Renal cortex interstitium (tissue), 15 donors: ENCODE measurements at places on chromosomes 6 and 20. TPM values are rescaled to one million over a fixed set of nuclear protein-coding genes. Genes with fewer than 3 reads are reported as not detected.

The DNAH8 gene
- 0.39 TPM for polyA plus RNA-seq

The TREM2 gene
- polyA plus RNA-seq: 0.65 TPM

The CUL7 gene
- 47.5 TPM for polyA plus RNA-seq

The PAK5 gene
- 0.45 TPM for polyA plus RNA-seq

The GHRH gene
- not detected for polyA plus RNA-seq

The TPD52L1 gene
- polyA plus RNA-seq: 91.4 TPM

The NRN1 gene
- 5.0 TPM for polyA plus RNA-seq

The DEFB132 gene
- not detected for polyA plus RNA-seq

The RAD21L1 gene
- not detected for polyA plus RNA-seq

The IRF4 gene
- polyA plus RNA-seq: 0.11 TPM

The ZFP57 gene
- 0.22 TPM for polyA plus RNA-seq

GRCh38 chr20:9256393-9256792, 187.5 kb downstream of the PLCB4 start:
- no peak for DNase-seq

DNA sequence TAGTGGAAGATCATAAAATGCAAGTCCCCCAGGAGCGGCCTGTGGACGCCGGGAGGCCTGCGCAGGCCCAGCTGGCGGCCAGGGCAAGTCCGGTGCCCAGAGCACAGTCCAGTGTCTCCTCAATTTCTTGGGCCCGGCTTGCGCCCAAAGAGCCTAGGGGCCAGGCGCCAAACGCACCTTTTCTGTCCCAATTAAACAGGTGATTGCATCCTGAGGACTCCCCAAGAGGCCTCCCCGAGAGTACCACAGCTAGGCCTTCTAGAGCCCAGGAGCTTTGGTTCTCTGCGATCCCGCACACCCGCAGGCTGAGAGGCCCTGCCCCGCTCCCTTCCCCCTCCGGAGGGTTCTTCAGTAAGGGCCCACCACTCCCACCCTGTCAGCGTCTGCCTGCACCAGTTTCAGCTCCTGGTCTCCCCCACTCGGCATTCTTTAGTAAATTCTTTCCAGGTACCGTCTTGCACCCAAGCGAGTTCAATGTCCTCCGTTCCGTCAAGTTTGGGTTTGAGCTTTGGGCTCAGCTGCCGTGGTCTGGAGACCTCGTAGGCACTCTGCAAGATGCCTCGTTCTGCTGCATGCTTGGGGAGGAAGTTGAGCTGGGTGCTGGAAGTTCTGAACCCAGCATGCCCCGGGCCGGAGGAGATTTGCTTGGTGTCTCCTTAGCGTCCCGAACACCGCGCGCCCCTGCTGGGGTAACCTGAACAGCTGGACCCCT, 3.9 kb upstream of the NKX2-2 start:
- DNase-seq: no peak

DNA sequence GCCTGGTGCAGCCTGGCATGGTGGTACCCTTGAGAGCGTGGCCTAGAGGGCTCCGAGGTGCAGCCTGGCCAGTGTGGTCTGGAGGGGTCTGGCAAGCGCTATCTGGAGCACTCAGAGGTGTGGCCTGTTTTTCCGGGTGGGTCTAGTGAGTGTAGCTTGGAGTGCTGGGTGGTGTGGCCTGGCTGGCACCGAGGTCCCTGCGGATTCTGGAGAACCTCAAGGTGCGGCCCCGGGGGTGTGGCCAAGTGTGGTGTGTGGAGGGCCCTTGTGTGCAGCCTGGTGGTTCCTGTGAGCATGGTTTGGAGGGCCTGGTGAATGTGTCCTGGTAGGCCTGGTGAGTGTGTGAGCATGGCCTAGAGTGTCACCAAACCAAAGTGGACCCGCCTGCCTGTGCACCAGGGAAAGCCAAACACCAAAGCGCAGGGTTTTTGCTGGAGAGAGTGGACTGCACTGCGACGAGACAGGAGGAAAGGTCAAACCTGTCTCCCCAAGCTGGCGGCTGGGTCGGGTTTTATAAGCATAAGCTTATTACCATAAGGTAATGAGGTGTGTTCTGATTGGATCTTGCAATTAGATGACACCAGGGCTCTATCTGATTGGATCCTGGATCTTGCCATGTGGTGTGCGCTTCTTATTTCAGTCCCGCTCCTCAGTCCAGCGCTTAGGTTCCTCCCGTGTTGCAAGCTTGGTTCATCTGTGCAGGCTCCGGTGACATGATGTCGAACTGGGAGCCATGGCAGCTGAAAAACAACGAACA, 35.7 kb downstream of the IGF2R start:
- no peak for DNase-seq

GRCh38 chr20:5146099-5146668, 19.4 kb downstream of the CDS2 start:
- no peak for DNase-seq

GRCh38 chr6:52326540-52327364, 35.2 kb upstream of the PAQR8 start:
- no peak for DNase-seq

GRCh38 chr6:51350308-51350904, 531.7 kb downstream of the TFAP2B start:
- DNase-seq: no peak

GRCh38 chr20:1308067-1308701, 20.8 kb downstream of the SDCBP2 start:
- DNase-seq: no peak

DNA sequence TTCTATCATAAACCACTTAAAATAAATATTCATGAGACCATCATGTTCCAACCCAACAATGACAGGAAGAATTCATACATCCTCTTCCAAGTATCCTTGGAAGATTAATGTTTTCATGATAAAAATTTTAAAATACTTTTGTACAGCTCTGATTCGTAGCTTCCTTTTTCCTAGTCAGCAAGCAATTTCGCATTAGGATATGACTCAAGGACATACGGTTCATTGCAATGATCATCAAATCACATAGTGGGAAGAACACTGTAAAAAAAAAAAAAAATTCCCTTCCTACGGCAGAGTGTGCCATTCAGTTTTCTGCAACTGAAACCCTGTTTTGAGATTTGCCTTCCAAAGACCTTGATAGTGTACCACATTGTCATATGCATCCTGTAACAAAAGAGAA, 35.3 kb upstream of the GFOD1 start:
- no peak for DNase-seq

DNA sequence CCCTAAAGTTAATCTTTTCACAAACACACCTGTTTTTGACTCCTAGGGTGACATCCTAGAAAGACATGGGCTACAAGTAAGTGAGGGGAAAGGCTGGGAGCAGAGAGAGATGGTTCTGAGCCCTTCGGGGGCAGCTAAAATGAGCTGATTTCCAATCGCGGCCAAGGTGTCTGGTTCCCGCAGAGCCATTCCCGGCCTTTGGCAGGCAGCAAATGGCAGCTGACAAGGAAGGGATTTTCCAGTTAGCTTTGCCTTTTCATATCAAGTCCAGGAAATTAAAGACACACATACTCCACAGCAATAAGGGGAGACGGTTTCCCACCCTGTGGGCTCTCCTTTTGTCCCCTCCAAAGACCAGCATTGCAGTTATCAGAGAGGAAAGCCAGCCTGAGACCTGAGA, 228.5 kb downstream of the ZMYND8 start:
- no peak for DNase-seq

DNA sequence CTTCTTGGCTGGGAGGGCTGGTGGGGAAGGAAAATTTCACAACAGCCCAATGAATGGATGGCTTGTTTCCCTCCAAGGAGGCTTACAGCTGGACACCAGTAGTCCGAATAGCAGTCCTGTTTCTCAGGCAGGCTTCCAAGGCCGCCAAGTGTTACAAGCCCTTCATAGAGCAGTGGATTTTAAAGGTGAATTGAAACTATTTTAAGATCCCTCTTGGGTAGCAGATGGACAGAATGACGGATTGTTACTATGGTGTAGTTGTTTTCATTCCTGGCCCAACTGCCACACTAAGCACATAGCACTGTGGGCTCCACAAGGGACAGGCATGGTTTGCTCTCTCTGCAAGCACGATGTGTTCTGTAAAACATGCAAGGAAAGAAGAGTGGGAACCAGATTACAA, 203.3 kb upstream of the TAB2 start:
- DNase-seq: no peak

GRCh38 chr20:8005033-8005432, 14.5 kb downstream of the TMX4 start:
- no peak for DNase-seq

DNA sequence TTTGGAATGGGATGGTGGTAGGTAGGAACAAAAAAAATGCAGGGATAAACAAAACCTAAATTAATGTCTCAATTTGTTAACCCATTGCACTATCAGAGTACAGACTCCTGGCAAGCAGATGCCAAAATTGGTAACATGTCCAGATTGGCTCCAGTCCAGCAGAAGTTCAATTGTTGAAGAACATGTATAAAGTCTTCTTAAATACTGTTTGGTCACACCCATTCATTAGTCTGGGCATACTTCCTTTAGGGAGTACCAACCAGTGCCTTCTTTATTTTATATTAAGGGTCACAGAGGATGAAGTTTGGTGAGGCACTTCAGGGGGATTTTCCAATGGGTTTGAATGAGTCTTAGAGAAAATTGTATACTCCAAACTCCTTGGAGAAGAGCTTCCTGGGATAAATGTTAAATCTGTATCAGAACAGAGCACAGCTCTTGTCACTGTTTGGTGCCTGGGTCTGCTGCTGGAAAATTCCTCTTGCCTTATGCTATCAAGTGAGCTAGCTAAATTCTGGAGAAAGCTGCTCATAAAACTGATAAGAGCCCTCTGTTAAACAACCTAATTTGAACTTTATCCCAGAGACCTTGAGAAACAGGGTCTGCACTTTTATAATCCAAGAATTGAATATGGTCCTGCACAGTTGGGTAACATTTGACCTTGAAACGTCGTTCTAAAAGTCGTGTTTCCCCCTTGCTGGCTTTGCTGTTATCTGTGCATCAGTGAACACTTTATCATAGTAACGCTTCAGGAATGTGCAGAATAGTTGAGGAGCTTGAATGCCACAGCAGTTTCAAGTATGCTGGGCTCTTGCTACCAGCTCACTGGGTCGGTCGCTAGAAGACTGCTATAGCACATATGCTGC, 334.1 kb upstream of the CITED2 start:
- peak; percentile 32 for DNase-seq
